Muscle of leg (tissue), 16 donors: ENCODE measurements at places on chromosomes 3 and 15. TPM values are rescaled to one million over a fixed set of nuclear protein-coding genes. Genes with fewer than 3 reads are reported as not detected.

DNA sequence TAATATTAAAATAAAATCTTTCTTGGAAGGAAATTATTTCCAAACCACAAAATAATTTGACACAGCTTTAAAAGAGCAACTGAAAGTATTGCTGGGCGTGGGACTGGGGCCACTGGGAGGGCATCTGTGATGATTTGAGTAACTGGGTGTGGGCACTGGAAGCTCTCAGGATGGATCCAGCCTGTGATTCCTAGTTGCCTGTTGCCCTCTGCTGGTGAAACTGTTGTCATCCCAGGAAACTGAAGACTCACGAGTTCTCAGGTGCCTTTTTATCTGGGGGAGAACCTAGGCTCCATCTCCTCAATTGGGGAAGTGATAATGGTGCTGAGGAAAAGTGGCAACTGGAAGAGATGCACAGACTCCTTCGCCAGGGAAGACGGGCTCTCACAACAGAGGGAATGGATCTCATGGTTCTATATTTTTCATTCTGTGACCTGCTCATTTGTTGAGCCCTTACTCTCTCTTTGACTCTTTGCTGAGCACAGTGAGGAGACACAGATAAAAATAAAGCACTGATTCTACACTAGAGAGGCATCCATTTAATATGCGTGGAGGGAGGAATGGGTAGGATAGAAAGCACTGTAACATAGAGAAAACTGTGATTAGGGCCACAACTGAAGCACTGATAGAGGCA, 61.6 kb downstream of the TPRG1 start:
- no peak overlapping the region for H3K27ac ChIP-seq
- no peak overlapping the region for H3K4me3 ChIP-seq
- no peaks in the 10 kb centered on the region for H3K27me3 ChIP-seq
- H3K36me3 ChIP-seq, result no peaks in the 10 kb centered on the region
- peaks cover 2% of the 10 kb centered on the region for H3K4me1 ChIP-seq
- DNase-seq, result peak; percentile 72

The NOP10 gene
- total RNA-seq, result 149 TPM

- no peak overlapping the region for H3K4me3 ChIP-seq
- H3K4me1 ChIP-seq, result no peaks in the 10 kb centered on the region
- no peak overlapping the region for H3K27ac ChIP-seq
These were observed 474.8 kb upstream of the GBE1 start for GRCh38 chr3:82236257-82236656.

GRCh38 chr3:171328419-171329082, 131.7 kb downstream of the TNIK start:
- no peaks in the 10 kb centered on the region for H3K27me3 ChIP-seq
- no peak overlapping the region for H3K4me3 ChIP-seq
- H3K27ac ChIP-seq, result no peak overlapping the region
- no peak for DNase-seq
- peaks cover 8% of the 10 kb centered on the region for H3K4me1 ChIP-seq
- H3K36me3 ChIP-seq, result no peaks in the 10 kb centered on the region

The AADAC gene
- 0.35 TPM for total RNA-seq

The GPR149 gene
- total RNA-seq, result 0.35 TPM

DNA sequence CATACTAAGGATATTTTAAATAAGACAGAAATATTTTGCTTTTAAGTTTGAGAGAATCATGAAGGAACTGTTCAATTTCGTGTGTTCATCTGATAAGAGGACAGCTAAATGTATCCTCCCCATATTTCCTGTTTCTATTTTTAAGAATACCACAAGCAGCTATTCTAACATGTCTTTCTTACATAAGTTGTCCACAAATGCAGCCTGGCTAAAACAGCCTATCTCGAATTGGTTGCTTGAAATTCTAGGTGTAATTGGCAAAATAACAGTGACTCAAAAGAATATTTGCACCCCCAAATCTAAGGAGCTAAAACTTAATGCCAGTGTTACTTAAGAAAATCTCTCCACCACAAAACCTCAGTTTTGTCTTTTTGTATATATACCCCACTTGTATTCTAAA, 35.0 kb downstream of the BTLA start:
- no peaks in the 10 kb centered on the region for H3K4me1 ChIP-seq
- no peaks in the 10 kb centered on the region for H3K36me3 ChIP-seq
- H3K27ac ChIP-seq, result no peak overlapping the region
- no peaks in the 10 kb centered on the region for H3K27me3 ChIP-seq
- peak; percentile 14 for DNase-seq
- no peak overlapping the region for H3K4me3 ChIP-seq

The CAPN3 gene
- 207 TPM for total RNA-seq

DNA sequence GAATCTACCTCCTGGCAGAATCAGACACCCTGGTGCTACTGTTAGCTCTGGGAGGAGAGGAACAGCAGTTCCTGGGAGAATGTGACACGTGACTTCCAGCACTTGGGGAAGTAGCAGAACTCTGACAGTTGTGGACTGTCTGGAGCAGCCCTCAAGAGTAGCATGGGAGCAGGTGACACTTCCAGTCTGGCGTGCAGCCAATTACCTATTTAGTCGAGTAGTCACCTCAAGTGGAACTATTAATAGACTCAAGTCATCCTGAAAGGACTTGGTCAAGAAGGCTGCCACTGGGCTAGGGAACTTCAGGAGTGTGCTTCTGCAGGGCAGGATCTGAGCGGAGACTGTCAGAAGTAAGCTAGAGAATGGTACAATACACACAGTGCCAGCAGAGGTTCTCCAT, 62.3 kb downstream of the MTHFS start:
- H3K36me3 ChIP-seq, result peaks cover 11% of the 10 kb centered on the region
- peak; percentile 53 for DNase-seq
- no peaks in the 10 kb centered on the region for H3K27me3 ChIP-seq
- H3K4me1 ChIP-seq, result no peaks in the 10 kb centered on the region

The KIF15 gene
- total RNA-seq, result 9.6 TPM

GRCh38 chr3:38039899-38040261, 872 bp downstream of the DLEC1 start:
- no peak overlapping the region for H3K27ac ChIP-seq
- peaks cover 12% of the 10 kb centered on the region for H3K4me1 ChIP-seq
- no peaks in the 10 kb centered on the region for H3K36me3 ChIP-seq
- H3K4me3 ChIP-seq, result peak overlapping the region; percentile 43

DNA sequence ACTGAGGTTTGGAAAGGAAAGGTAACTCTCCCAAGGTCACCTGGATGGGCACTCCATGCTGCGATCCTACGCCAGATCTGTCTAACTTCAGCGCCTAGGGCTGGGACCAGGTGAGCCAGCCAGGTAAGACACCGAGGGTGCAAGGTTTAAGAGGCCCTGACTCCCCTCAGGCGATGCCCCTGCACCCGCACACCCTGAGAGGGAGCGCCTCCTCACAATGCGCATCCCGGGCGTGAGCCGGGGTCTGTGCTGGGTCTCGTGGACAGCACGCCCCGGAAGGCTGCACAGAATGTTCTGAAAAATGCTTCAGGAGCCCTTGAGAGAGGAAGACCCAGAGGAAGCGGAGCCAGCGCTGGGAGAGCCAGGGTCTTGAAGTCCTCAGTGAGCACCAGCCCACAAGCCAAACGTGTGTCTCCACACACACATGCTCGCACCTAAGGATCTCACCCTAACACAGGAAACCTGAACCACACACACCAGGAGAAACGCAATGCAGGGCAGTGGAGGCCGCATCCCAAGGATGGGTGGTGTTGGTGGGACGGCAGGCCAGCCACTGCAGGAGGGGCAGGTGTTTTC, 142.0 kb downstream of the ADAMTS17 start:
- H3K4me3 ChIP-seq, result no peak overlapping the region
- H3K4me1 ChIP-seq, result peaks cover 12% of the 10 kb centered on the region
- H3K27ac ChIP-seq, result no peak overlapping the region
- no peaks in the 10 kb centered on the region for H3K36me3 ChIP-seq
- DNase-seq, result no peak

DNA sequence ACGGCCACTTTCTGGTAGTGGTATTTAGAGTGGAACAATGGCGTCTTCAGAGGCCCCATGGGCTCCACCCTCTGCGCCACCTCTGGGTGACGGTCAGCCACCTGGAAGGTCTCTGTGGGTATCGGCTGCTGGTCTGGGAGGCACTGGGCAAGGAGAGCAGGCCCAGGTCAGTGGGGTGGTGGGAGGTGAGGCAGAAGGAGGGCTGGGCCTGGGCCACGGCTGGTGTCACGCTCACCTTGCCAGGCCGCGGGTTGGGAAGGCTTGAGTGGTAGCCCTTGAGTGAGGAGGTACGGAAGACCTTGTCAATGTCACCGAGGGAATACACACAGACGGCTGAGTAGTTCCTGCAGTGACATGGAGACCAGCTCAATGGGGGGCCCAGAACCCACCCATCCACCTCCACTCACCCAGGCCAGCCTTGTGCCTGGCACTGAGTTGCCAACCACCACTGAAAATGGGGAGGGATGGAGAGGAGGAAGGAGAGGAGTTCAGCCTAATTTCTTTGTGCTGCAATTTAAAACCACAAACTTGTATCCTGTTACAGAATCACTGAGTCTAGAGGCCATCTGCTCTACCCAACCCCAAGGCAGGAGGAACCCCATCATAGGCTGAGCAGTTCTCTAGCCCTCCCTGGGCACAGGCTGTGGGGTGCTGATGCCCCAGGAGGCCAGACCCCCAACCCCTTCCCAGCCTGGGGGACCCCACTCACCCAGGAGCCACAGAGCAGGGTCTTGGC, 19.0 kb downstream of the SEMA7A start:
- H3K4me1 ChIP-seq, result peaks cover 30% of the 10 kb centered on the region
- no peak for DNase-seq
- H3K36me3 ChIP-seq, result peaks cover 27% of the 10 kb centered on the region
- H3K27me3 ChIP-seq, result no peaks in the 10 kb centered on the region

DNA sequence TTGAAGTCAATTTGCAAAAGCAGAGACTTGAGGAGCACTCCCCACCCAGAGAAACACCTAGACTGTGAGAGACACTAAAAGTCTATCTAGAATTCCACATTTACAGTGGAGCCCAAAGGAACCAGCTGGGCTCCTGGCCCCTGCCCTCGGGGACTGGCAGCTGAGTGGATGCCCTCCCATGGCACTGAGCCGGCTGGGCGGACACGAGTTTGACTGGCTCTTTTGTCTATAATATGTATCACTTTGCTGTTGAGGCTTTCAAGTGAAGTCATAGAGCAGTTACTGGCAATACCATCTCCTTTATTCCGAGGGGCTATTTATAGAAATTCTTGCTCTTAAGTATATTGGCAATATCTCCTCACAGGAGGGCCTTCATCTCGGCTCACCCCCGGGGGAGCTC, 65.8 kb upstream of the TNFAIP8L3 start:
- no peak overlapping the region for H3K27ac ChIP-seq
- H3K4me1 ChIP-seq, result peaks cover 30% of the 10 kb centered on the region
- no peak for DNase-seq
- H3K4me3 ChIP-seq, result no peak overlapping the region
- no peaks in the 10 kb centered on the region for H3K36me3 ChIP-seq

DNA sequence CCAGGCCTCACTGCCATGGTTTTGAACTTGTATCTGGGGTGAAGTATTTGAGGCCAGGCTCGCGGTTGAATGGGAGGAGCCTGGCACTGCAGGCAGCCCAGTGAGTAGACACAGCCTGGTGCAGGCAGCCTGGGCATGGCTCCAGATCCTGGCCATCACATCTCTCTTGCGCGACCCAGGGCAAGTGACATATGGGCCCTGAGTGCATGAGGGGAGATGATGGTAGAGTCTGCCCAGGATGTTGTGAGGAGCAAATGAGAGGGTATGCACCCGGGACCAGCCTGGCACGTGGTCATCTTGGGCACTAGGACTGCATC, 103.5 kb downstream of the TBC1D2B start:
- H3K4me3 ChIP-seq, result no peak overlapping the region
- peak overlapping the region; percentile 55 for H3K27ac ChIP-seq
- no peaks in the 10 kb centered on the region for H3K27me3 ChIP-seq
- no peaks in the 10 kb centered on the region for H3K36me3 ChIP-seq

DNA sequence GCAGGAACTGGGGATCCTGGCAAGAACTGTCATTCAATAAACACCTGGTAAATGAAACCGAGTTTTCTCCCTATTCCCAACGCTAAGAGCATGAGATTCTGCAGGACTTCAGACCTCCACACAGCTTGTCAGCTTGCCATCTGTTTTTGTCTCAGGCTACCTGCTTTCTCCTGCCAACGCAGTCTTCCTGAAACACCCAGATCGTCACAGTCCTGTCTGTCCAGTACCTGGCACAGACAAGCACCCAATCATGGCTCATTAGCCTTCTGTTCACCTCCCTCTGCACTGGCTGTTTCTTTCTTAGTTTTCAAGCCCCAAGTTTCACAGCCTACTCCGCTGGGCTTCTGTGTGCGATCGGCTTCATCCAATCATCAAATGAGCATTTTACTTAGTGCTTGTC, 5.0 kb downstream of the SLC12A8 start:
- H3K27me3 ChIP-seq, result peaks cover 14% of the 10 kb centered on the region
- H3K4me1 ChIP-seq, result peaks cover 6% of the 10 kb centered on the region
- H3K27ac ChIP-seq, result no peak overlapping the region
- H3K36me3 ChIP-seq, result no peaks in the 10 kb centered on the region

- no peak overlapping the region for H3K27ac ChIP-seq
These were observed 257.9 kb downstream of the PDCD6IP start for GRCh38 chr3:34056181-34056910.

- H3K4me3 ChIP-seq, result no peak overlapping the region
- no peaks in the 10 kb centered on the region for H3K36me3 ChIP-seq
- no peak for DNase-seq
- H3K27me3 ChIP-seq, result no peaks in the 10 kb centered on the region
- H3K4me1 ChIP-seq, result peaks cover 8% of the 10 kb centered on the region
These were observed 157.2 kb upstream of the IL12A start for GRCh38 chr3:159831466-159831865.

DNA sequence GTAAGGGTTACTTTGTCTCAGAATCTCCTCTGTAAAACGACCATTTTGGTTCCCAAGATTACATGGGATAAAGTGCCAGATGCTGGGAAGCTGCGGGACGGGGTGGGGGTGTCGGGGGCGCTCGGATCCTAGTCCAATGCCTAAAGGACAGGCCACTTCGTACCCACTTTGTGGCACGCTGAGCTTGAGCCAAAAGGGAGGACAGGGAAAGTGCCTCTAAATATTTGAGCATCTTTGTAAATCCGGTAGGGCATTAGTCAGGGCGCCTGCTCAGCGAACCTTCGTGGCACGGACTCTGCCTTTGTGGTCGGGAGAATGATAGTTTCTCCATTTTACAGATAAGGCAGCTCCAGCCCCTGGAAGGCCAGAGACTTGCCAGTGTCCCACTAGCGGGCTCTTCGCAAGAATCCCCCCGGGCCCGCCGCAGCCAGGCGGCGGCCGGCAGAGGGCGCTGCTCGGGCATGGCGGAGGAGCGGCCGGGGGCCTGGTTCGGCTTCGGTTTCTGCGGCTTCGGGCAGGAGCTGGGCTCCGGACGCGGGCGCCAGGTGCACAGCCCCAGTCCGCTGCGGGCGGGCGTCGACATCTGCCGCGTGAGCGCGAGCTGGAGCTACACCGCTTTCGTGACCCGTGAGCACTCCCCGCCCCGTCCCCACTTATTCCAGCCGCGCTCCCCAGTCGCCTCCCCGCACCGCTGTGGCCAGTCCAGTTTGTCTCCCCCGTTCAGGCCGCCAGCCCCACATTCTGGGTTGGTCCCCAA, 1.8 kb downstream of the RCCD1 start:
- H3K27ac ChIP-seq, result peak overlapping the region; percentile 62
- peaks cover 59% of the 10 kb centered on the region for H3K4me1 ChIP-seq
- H3K4me3 ChIP-seq, result peak overlapping the region; percentile 73
- H3K27me3 ChIP-seq, result no peaks in the 10 kb centered on the region
- H3K36me3 ChIP-seq, result peaks cover 38% of the 10 kb centered on the region
